ENCODE measurements at places on chromosomes 7 and 10.

DNA sequence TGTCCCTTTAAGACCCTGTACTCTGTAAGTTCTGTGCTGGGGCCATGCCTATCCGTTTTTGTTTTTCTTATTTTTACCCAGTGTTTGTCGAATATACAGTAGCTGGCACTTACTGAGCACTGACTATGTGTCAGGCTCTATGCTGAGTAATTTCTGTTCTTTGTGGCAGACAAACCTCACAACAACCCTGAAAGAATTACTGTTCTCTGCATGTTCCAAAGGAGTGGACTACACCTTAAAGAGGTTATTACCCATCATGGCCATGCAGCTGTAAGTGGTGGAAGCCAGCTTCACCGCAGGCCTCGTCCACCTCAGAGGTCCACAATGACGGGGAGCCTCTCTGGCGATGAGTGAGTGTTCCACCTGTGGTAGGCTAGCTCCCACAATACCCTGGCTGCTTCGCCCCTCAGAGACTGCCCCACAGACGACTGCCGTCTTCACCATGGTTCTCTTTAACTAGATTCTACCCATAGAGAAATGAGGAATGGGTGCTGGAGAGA is 30.1 kb upstream of the RBM20 start:
- no peaks in the 10 kb centered on the region for H3K36me3 ChIP-seq
- H3K4me3 ChIP-seq = no peak overlapping the region
- no peak for DNase-seq
- no peaks in the 10 kb centered on the region for H3K27me3 ChIP-seq
- H3K27ac ChIP-seq = no peak overlapping the region
- H3K4me1 ChIP-seq = no peaks in the 10 kb centered on the region

- peak overlapping the region; percentile 96 for H3K4me3 ChIP-seq
- H3K27me3 ChIP-seq = no peaks in the 10 kb centered on the region
- peak overlapping the region; percentile 99 for H3K27ac ChIP-seq
- peak; percentile 97 for DNase-seq
- no peaks in the 10 kb centered on the region for H3K36me3 ChIP-seq
Observed at GRCh38 chr10:87861953-87862678, 1.2 kb downstream of the KLLN start.

DNA sequence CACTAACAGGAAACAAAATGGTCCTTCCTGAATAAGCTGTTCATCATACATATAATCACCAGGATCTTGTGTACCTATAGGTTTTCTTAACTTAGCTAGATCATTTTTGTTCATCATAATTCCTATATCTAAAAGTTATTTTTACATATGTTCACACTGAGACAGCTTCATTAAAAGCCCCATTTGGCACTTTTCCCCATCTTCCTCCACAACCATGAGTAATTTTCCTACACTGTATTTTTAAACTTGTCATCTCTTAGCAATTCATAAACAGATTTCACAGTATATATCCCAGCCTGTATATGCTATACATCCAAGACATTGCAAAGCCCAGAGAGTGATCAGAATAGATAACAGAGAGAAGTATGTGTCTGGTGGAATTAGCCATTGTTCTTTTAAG is 28.3 kb downstream of the ZNF365 start:
- no peaks in the 10 kb centered on the region for H3K27me3 ChIP-seq
- H3K4me3 ChIP-seq = no peak overlapping the region
- no peak overlapping the region for H3K27ac ChIP-seq
- H3K36me3 ChIP-seq = no peaks in the 10 kb centered on the region

DNA sequence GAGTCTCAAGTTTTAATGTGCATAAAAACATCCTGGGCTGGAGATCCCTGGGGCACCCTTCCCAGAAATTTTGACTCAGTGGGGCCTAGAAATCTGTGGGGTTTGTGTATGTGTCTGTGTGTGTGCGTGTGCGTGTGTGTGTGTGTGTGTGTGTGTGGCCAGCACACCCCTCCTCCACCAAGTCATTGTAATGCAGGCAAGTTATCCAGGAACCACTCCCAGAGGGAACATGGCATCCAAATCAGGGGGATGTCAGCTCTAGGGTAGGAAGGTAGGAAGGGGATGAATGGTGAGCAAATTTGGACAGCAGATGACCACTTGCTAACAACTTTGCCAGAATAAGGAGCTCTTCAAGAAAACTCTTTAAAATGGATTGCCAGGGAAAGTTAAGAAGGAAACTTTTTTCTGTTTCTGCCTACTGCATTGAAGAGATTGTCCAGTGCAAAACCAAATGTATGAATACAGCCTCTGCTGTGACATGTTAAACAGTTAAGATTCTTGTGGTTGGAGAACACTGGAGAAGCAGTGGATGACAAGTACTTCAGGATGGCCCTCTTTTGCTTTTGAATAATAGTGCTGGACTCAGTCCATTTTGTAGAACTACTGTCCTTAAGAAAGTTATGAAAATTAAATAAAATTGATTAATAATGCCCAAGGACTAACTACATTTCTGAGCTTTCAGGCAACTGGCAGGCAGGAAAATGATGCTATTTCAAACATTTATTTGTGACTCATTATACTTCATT is 12.3 kb downstream of the STAMBPL1 start:
- no peak overlapping the region for H3K27ac ChIP-seq
- H3K4me3 ChIP-seq = no peak overlapping the region
- DNase-seq = no peak
- peaks cover 4% of the 10 kb centered on the region for H3K4me1 ChIP-seq
- H3K36me3 ChIP-seq = no peaks in the 10 kb centered on the region

- H3K4me1 ChIP-seq = no peaks in the 10 kb centered on the region
- no peak overlapping the region for H3K4me3 ChIP-seq
- H3K36me3 ChIP-seq = no peaks in the 10 kb centered on the region
- no peaks in the 10 kb centered on the region for H3K27me3 ChIP-seq
- no peak overlapping the region for H3K27ac ChIP-seq
- DNase-seq = no peak
Observed at GRCh38 chr7:74104702-74105101, 21.1 kb downstream of the LIMK1 start.

- no peaks in the 10 kb centered on the region for H3K36me3 ChIP-seq
- peak overlapping the region; percentile 20 for H3K4me3 ChIP-seq
- H3K27me3 ChIP-seq = no peaks in the 10 kb centered on the region
- H3K27ac ChIP-seq = no peak overlapping the region
- peaks cover 8% of the 10 kb centered on the region for H3K4me1 ChIP-seq
Observed at GRCh38 chr7:73434701-73435069, 1.1 kb downstream of the FZD9 start.

DNA sequence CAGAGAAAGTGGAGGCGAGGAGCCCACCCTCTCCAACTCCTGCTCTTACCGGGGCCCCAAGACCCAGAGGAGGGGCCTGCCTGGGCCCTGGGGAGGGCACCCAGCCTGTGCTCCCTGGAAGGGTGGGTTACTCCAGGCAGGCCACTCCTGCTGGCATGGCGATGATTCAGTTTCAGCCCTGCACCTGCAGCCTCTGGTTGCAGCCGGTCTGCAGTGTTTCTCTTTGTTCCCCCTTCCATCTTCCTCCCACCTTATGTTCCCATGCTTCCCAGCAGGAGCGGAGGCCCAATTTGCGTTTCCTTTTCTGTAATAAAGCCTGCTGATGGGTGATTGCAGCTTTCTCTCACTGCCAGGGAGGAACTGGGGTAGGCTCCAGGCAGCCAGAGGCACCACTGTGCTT is 53.2 kb upstream of the FAM20C start:
- peaks cover 27% of the 10 kb centered on the region for H3K4me1 ChIP-seq
- no peaks in the 10 kb centered on the region for H3K27me3 ChIP-seq
- H3K4me3 ChIP-seq = no peak overlapping the region
- no peak for DNase-seq
- no peaks in the 10 kb centered on the region for H3K36me3 ChIP-seq

GRCh38 chr7:37546677-37547076 is 98.0 kb upstream of the ELMO1 start:
- no peaks in the 10 kb centered on the region for H3K27me3 ChIP-seq
- DNase-seq = no peak
- H3K36me3 ChIP-seq = no peaks in the 10 kb centered on the region
- H3K4me1 ChIP-seq = peaks cover 7% of the 10 kb centered on the region
